ENCODE measurements at places on chromosomes 11 and 22.

GRCh38 chr11:44684859-44685281 is 41.9 kb upstream of the TSPAN18 start:
- no peak for DNase-seq
- no peaks in the 10 kb centered on the region for H3K27me3 ChIP-seq
- H3K4me3 ChIP-seq = no peak overlapping the region
- H3K27ac ChIP-seq = no peak overlapping the region
- H3K4me1 ChIP-seq = peaks cover 11% of the 10 kb centered on the region

DNA sequence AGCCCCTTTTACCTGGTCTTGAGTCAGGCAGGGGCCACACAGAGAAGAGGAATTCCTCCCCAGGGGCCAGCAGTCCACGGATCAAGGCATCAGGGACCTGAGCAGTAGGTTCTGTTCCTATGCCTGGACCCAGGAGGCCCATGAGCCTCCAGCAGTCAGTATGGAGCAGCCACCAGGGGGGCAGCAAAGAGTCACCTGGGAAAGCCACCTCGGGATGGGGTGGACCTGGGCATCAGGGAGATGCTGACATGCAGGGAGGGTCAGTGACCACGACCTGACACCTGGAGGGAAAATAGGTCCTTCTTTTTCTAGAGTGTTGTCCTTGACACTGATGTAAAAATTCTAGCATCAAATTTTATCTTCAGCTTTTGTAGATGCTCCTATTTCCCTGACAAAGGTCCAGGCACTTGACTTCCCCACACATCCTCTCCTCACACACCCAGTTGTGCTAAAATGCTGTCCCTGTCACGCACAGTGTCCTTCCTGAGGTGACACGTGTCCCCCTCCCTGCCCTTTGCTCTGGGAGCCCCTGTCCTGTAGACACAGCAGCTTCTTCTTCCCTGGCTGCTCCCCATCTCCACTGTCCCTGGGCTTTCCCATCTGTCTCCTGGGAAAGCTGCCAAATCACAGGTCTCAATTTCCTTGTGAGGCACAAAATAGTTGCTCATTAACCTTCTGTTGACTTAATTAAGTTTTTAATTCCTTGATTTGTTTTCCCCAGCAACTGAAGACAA is 70.0 kb upstream of the IGLL5 start:
- no peaks in the 10 kb centered on the region for H3K36me3 ChIP-seq
- H3K4me3 ChIP-seq = no peak overlapping the region

- H3K27me3 ChIP-seq = no peaks in the 10 kb centered on the region
- no peak overlapping the region for H3K4me3 ChIP-seq
- no peak for DNase-seq
- no peaks in the 10 kb centered on the region for H3K4me1 ChIP-seq
These were observed 8.8 kb downstream of the CASTOR1 start for GRCh38 chr22:30280505-30280904.

GRCh38 chr11:5043380-5043779 is 2.9 kb upstream of the OR52J3 start:
- no peaks in the 10 kb centered on the region for H3K27me3 ChIP-seq
- no peaks in the 10 kb centered on the region for H3K36me3 ChIP-seq
- no peak for DNase-seq
- H3K4me3 ChIP-seq = no peak overlapping the region
- H3K4me1 ChIP-seq = no peaks in the 10 kb centered on the region

DNA sequence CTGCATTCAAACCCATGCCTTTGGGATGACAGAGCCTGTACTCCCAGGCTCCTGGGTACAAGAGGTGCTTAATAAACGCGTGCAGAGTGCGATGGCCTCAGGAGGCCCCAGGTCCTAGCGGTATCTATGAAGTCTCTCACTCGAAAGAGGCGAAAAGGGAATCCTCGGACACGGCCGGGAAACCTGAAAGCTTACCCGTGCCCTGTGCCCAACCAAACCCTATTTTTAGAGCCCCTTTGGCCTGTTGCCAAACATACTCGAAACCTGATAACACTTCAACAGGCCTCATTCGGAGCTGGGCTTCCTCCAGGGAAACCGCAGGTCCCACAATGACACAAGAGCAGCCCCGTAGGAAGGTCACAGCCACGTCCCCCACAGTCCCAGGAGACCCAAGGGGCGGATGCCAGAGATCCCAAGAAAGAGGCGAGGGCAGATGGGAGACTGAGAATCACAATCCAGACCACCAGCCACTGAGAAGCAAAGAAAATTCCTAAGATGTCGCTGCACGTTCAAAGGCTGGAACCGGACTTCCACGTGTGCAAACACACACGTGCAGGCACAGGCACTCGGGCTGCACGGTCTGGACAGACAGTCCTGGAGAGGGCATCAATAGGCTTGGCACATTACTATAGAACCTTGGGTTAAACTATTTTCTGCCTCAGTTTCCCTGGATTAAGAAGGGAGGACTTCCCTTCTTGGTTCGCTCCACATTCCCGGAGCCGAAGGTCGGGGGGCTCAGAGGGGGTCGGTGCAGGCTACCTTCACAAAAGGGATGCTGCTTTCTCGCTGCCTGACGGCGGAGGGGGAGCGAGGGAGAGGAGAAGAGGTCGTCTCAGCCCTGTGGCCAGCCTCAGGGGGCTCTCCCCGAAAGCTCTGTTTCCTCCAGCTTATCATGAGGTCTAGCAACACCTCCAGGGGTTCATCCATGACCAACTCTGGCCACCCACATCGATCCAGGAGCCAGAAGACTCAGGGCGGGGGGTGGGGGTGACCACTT is 8.2 kb downstream of the PDGFB start:
- H3K27me3 ChIP-seq = peaks cover 6% of the 10 kb centered on the region
- H3K4me1 ChIP-seq = peaks cover 16% of the 10 kb centered on the region
- no peaks in the 10 kb centered on the region for H3K36me3 ChIP-seq
- no peak overlapping the region for H3K4me3 ChIP-seq

DNA sequence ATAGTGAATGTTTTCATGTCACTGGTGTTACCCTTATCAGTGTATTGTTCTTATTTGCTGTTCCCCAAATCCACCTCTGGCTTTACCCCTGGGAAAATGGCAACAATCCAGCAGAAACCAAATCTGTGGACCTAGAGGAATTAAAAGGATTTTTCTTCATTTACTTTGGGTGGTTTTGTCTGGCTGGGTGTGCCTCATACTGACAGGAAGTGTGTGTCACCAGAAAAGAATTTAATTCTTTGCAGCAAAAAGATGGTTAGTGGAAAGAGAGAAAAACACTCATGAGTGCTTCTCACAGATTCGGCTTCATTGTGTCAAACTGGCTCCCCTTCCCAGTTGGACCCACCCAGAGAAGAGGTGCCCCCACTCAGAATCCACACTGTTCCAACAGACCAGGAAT is 38.9 kb downstream of the FZD4 start:
- no peak overlapping the region for H3K4me3 ChIP-seq
- H3K4me1 ChIP-seq = no peaks in the 10 kb centered on the region
- no peak overlapping the region for H3K27ac ChIP-seq
- DNase-seq = no peak

- no peak for DNase-seq
- no peak overlapping the region for H3K4me3 ChIP-seq
- H3K36me3 ChIP-seq = peaks cover 5% of the 10 kb centered on the region
These were observed 61.6 kb downstream of the LRP5 start for GRCh38 chr11:68373815-68374501.

DNA sequence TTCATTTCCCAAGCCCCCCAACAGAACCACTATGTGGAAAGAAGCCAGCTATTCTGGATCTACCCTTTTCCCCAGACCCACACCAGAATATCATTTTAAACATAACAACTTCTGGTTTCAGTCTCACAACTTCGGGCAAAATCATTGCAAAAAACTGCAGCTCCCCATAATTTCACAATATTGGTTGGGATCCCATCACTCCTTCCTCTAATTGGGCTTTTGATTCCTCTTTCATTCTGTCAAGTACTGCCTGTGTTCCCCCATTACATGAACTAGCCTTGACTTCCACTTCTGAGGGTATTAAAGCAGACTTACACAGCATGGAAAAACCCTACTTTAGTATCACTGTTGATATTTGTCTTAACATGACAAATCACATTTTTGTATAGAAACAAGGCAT is 4.1 kb upstream of the APOL3 start:
- no peak overlapping the region for H3K27ac ChIP-seq
- H3K4me1 ChIP-seq = no peaks in the 10 kb centered on the region
- no peaks in the 10 kb centered on the region for H3K36me3 ChIP-seq
- H3K4me3 ChIP-seq = no peak overlapping the region

GRCh38 chr11:12122083-12122482 is 11.7 kb downstream of the MICAL2 start:
- no peaks in the 10 kb centered on the region for H3K4me1 ChIP-seq
- no peak for DNase-seq
- H3K4me3 ChIP-seq = no peak overlapping the region
- H3K27me3 ChIP-seq = no peaks in the 10 kb centered on the region

DNA sequence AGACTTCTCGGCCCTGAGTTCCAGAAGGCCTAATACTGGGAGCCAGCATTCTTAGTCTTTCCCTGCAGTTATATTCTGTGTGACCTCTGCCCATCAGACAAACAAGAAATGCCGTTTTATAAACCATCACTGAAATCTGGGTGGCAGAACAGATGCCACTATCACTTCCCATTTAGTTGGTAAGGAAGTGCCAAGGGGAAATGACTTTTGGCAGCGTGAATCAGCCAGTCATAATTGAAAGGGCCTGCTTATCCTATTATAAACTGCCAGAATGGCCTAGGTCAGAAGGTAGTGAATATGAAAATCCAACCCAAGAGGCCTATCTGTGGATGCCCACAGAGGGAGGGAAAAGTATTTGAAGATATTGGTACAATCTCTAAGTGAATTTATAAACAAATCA is 646.8 kb upstream of the CCDC90B start:
- no peak overlapping the region for H3K4me3 ChIP-seq
- H3K27me3 ChIP-seq = no peaks in the 10 kb centered on the region
- no peaks in the 10 kb centered on the region for H3K36me3 ChIP-seq
- DNase-seq = no peak

- H3K4me1 ChIP-seq = peaks cover 22% of the 10 kb centered on the region
- H3K4me3 ChIP-seq = no peak overlapping the region
- no peak for DNase-seq
- H3K27ac ChIP-seq = no peak overlapping the region
These were observed 2.0 kb downstream of the CLCF1 start for GRCh38 chr11:67371189-67371910.

GRCh38 chr11:45927684-45928413 is 5.4 kb downstream of the LARGE2 start:
- H3K4me1 ChIP-seq = 0 out of 2 replicates have a peak, but pooled peaks cover 2% of the 10 kb centered on the region
- H3K36me3 ChIP-seq = peaks cover 30% of the 10 kb centered on the region
- H3K27me3 ChIP-seq = no peaks in the 10 kb centered on the region

DNA sequence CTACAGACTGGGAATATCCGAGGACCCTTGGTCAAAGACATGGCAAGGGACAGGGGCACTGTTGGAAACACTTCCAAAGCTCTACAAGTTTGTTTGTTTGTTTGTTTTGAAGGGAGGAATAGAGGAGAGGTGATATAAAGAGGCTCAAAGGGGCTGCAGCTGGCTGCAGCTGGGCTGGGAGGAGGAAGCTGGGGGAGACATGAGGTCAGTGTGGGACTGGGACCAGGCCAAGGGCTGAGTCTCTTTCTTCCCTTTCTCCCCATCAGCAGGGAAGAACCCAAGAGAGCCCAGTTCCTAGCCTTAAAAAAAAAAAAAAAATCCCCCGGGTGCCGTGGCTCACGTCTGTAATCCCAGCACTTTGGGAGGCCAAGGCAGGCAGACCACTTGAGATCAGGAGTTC is 5.0 kb downstream of the RHOG start:
- H3K4me3 ChIP-seq = no peak overlapping the region
- H3K27me3 ChIP-seq = no peaks in the 10 kb centered on the region
- H3K27ac ChIP-seq = no peak overlapping the region
- peaks cover 4% of the 10 kb centered on the region for H3K4me1 ChIP-seq
- no peaks in the 10 kb centered on the region for H3K36me3 ChIP-seq
- DNase-seq = no peak

- no peaks in the 10 kb centered on the region for H3K36me3 ChIP-seq
- no peaks in the 10 kb centered on the region for H3K27me3 ChIP-seq
- H3K27ac ChIP-seq = no peak overlapping the region
- no peak for DNase-seq
- H3K4me1 ChIP-seq = no peaks in the 10 kb centered on the region
- H3K4me3 ChIP-seq = no peak overlapping the region
These were observed 16.8 kb downstream of the EXT2 start for GRCh38 chr11:44112091-44112821.

DNA sequence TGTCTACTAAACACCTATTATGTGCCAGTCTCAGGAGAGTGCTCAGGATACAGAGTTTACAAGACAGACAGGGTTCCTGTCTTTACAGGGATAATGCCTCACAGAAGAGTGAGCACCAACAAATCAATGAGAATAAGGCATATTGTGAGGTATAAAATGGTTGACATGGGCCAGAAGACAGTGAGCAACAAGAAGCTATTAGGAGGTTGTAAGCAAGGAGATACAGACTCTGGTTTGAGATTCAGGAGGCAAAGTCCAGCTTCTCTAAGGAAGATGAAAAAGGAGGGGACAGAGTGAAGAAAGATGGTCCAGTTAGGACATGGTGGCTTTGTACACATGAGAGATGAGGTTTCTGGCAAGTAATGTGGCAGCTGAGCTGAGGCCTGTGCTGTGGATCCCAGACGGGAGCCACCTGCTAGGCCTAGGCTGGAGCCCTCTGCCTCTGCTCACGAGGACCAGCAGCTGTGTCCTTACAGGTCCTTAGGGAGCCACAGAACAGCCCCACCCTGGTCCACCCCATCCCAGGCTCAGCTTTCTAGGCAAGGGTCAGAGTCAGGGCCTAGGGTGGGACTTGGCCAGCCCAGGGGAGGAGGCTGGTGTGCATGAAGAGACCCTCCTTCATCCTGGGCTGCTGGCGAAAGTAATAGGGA is 110.5 kb downstream of the ZNF280B start:
- peaks cover 62% of the 10 kb centered on the region for H3K27me3 ChIP-seq
- no peaks in the 10 kb centered on the region for H3K36me3 ChIP-seq
- no peak overlapping the region for H3K4me3 ChIP-seq
- no peaks in the 10 kb centered on the region for H3K4me1 ChIP-seq

GRCh38 chr11:84471501-84471900 is 1155.6 kb downstream of the DLG2 start:
- H3K4me3 ChIP-seq = no peak overlapping the region
- 0 out of 2 replicates have a peak, but pooled peaks cover 2% of the 10 kb centered on the region for H3K4me1 ChIP-seq
- no peaks in the 10 kb centered on the region for H3K36me3 ChIP-seq
- no peaks in the 10 kb centered on the region for H3K27me3 ChIP-seq
- H3K27ac ChIP-seq = no peak overlapping the region

DNA sequence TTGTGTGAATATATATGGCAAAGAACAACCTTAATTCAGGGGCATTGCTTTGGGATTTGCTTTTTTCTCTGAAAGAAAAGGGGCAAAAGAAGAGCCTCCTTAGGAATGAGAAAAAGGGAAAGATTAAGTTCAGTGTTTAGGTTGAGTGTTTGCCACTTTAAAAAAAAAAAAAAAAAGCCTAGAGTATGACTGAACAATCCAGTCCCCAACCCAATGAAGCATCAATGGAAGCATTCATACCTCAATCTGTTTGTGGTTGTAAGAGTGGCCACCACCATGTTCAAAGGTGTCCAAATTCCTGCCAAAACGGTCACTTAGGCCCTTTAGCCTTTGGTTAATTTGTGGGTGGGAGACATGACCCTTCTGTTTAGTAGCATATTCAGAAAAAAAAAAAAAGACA is 260.6 kb downstream of the SOX6 start:
- no peaks in the 10 kb centered on the region for H3K27me3 ChIP-seq
- H3K4me3 ChIP-seq = no peak overlapping the region
- no peaks in the 10 kb centered on the region for H3K4me1 ChIP-seq
